Type B pancreatic cell (in vitro differentiated cells): ENCODE measurements at places on chromosomes 3 and 15. TPM values are rescaled to one million over a fixed set of nuclear protein-coding genes. Genes with fewer than 3 reads are reported as not detected.

The UTS2B gene
- total RNA-seq = 0.58 TPM in 1 of 2 replicates, not detected in the other

The EIF2B5 gene
- 43.9 and 48.5 TPM in 2 replicates for total RNA-seq

The CX3CR1 gene
- 0.21 TPM in 1 of 2 replicates, not detected in the other for total RNA-seq

The KCNMB2 gene
- 1.1 and 1.3 TPM in 2 replicates for total RNA-seq

The CLEC3B gene
- total RNA-seq = 0.43 and 1.2 TPM in 2 replicates

The INSYN1 gene
- total RNA-seq = 5.8 and 6.4 TPM in 2 replicates

The SERPINI2 gene
- 0.70 TPM in 1 of 2 replicates, not detected in the other for total RNA-seq

The C2CD4B gene
- 2.7 and 2.9 TPM in 2 replicates for total RNA-seq

The OCA2 gene
- 1.4 and 2.8 TPM in 2 replicates for total RNA-seq
